ENCODE measurements at places on chromosomes 2 and 18.

GRCh38 chr2:169658877-169659276, 35.3 kb downstream of the CFAP210 start:
- no peak for DNase-seq

DNA sequence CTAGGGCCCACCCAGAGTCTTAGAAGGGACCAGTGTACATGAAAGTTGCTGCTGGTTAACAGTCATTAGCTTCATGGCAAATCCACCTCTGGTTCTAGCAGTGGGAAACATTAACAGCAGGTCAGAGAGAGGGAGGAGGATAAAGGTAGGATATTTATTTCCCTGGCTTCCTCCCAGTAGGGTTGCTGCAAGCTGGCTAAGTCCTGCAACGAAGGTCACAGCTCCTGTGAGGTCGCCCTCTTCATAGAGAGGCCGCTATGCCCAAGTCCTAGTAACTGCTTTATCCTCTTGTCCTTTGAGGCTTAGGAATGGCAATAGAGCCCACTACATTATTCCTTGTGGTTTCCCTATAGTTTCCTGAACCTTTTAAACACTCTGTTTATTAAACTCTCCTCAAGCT, 84.0 kb upstream of the ACSL3 start:
- DNase-seq = no peak

GRCh38 chr2:233387225-233387624, 32.9 kb downstream of the DGKD start:
- no peak for DNase-seq

GRCh38 chr2:122977580-122977979, 1047.5 kb upstream of the CNTNAP5 start:
- no peak for DNase-seq

GRCh38 chr2:25270061-25270460, 71.7 kb downstream of the DNMT3A start:
- no peak for DNase-seq

DNA sequence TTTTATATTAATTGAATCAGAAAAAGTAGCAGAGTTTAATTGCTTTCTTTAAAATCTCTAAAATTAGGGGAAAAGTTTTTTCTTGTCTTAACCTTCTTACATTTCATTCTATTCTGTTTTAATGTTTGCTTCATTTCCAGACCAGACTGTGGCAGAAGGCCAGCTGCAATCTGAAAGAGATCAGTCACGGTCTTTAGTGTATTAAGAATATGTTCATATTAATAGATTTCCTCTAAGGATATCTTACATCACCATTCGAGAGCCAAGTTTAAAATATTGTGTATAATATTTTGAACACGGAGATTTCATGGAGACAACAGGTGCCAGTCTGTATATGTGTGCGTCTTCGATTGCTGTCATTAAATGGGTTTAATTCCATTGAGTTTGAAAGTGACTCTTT, 230.9 kb upstream of the ZSWIM2 start:
- peak; percentile 38 for DNase-seq

GRCh38 chr2:140183056-140183765, 1403.0 kb upstream of the NXPH2 start:
- DNase-seq = no peak

Measured in fibroblast of upper back skin (primary cell).